A549 treated with Hydrocortisone at 1 μM for 4 hours (cell line): ENCODE measurements at places on chromosomes 11 and 22. TPM values are rescaled to one million over a fixed set of nuclear protein-coding genes. Genes with fewer than 3 reads are reported as not detected.

OR8G1 gene
- not detected in 5 replicates for total RNA-seq

LRRC56 gene
- total RNA-seq, result 0.71 to 0.86 TPM (median 0.81 TPM) in 5 replicates

LGALS1 gene
- total RNA-seq, result 1,132 to 1,345 TPM (median 1,296 TPM) in 5 replicates

OR10D3 gene
- not detected in 5 replicates for total RNA-seq

OR52E4 gene
- total RNA-seq, result not detected in 5 replicates

OR51A7 gene
- total RNA-seq, result not detected in 5 replicates

GPR83 gene
- total RNA-seq, result 0.07 to 0.10 TPM (median 0.07 TPM) in 5 replicates

TOP3B gene
- 12.6 to 17.2 TPM (median 15.0 TPM) in 5 replicates for total RNA-seq

PLEKHA7 gene
- 46.8 to 60.2 TPM (median 57.2 TPM) in 5 replicates for total RNA-seq

CCDC81 gene
- 0.15 to 0.24 TPM (median 0.18 TPM) in 5 replicates for total RNA-seq

PRPF19 gene
- 168 to 186 TPM (median 176 TPM) in 5 replicates for total RNA-seq

MMP13 gene
- total RNA-seq, result 0.07 TPM in 1 of 5 replicates, not detected in the others

SDHAF2 gene
- 31.4 to 50.5 TPM (median 44.4 TPM) in 5 replicates for total RNA-seq

ALDH3B2 gene
- 0.03 TPM in 1 of 5 replicates, not detected in the others for total RNA-seq

TUBA8 gene
- total RNA-seq, result 0.39 to 0.95 TPM (median 0.78 TPM) in 5 replicates

MS4A12 gene
- not detected in 5 replicates for total RNA-seq

INS gene
- total RNA-seq, result not detected in 5 replicates

SVIP gene
- 8.6 to 14.3 TPM (median 13.1 TPM) in 5 replicates for total RNA-seq

KCNJ4 gene
- total RNA-seq, result 0.38 to 0.74 TPM (median 0.47 TPM) in 5 replicates

PTPN5 gene
- total RNA-seq, result 0.02 TPM in 1 of 5 replicates, not detected in the others

CD6 gene
- total RNA-seq, result 0.08 to 0.22 TPM (median 0.21 TPM) in 5 replicates

KCNJ1 gene
- 0.03 TPM in 1 of 5 replicates, not detected in the others for total RNA-seq

PDE2A gene
- total RNA-seq, result 1.3 to 2.3 TPM (median 1.9 TPM) in 5 replicates

FGF3 gene
- total RNA-seq, result not detected in 5 replicates

APOBEC3H gene
- 0.21 to 0.53 TPM (median 0.25 TPM) in 5 replicates for total RNA-seq

MYEOV gene
- 119 to 123 TPM (median 122 TPM) in 5 replicates for total RNA-seq

MYBPC3 gene
- total RNA-seq, result 0.06 to 0.07 TPM (median 0.06 TPM) in 4 of 5 replicates, not detected in the other

OLFML1 gene
- total RNA-seq, result 0.13 TPM in 1 of 5 replicates, not detected in the others

CNGA4 gene
- total RNA-seq, result 0.05 to 0.10 TPM (median 0.07 TPM) in 4 of 5 replicates, not detected in the other

BRSK2 gene
- total RNA-seq, result 4.9 to 6.6 TPM (median 6.4 TPM) in 5 replicates

TTC36 gene
- not detected in 5 replicates for total RNA-seq

PLAAT4 gene
- 1.0 to 3.8 TPM (median 2.0 TPM) in 5 replicates for total RNA-seq

LRRN4CL gene
- 0.07 to 0.13 TPM (median 0.11 TPM) in 4 of 5 replicates, not detected in the other for total RNA-seq

CD248 gene
- total RNA-seq, result 0.03 TPM in 1 of 5 replicates, not detected in the others

C11orf42 gene
- total RNA-seq, result not detected in 5 replicates

DPP3 gene
- total RNA-seq, result 51.1 to 65.5 TPM (median 52.4 TPM) in 5 replicates

CCDC15 gene
- 0.36 to 0.67 TPM (median 0.48 TPM) in 5 replicates for total RNA-seq

TMEM191C gene
- 0.38 to 1.1 TPM (median 0.69 TPM) in 5 replicates for total RNA-seq

SLC22A12 gene
- not detected in 5 replicates for total RNA-seq

KCNK4 gene
- 0.07 to 0.10 TPM in 2 of 5 replicates, not detected in the others for total RNA-seq

ZBED5 gene
- total RNA-seq, result 16.9 to 23.1 TPM (median 20.8 TPM) in 5 replicates

SLC35C1 gene
- 29.7 to 33.0 TPM (median 31.4 TPM) in 5 replicates for total RNA-seq

PNPLA3 gene
- 0.70 to 1.0 TPM (median 0.83 TPM) in 5 replicates for total RNA-seq

TMEM45B gene
- 0.05 to 0.16 TPM (median 0.08 TPM) in 3 of 5 replicates, not detected in the others for total RNA-seq

GSTT2 gene
- total RNA-seq, result 0.13 to 0.15 TPM in 2 of 5 replicates, not detected in the others

FOLR1 gene
- total RNA-seq, result 0.14 TPM in 1 of 5 replicates, not detected in the others

PKDREJ gene
- total RNA-seq, result not detected in 5 replicates

OR2AT4 gene
- not detected in 5 replicates for total RNA-seq

USP2 gene
- 0.77 to 1.4 TPM (median 0.96 TPM) in 5 replicates for total RNA-seq

C22orf23 gene
- 0.21 to 0.37 TPM (median 0.28 TPM) in 5 replicates for total RNA-seq

ZP1 gene
- total RNA-seq, result 0.14 to 0.46 TPM (median 0.28 TPM) in 5 replicates

GSTT2B gene
- 0.22 to 0.36 TPM (median 0.33 TPM) in 5 replicates for total RNA-seq

CRYBA4 gene
- not detected in 5 replicates for total RNA-seq

TTC28 gene
- total RNA-seq, result 2.1 to 3.7 TPM (median 3.2 TPM) in 5 replicates
